ENCODE measurements at places on chromosomes 3 and 15.

DNA sequence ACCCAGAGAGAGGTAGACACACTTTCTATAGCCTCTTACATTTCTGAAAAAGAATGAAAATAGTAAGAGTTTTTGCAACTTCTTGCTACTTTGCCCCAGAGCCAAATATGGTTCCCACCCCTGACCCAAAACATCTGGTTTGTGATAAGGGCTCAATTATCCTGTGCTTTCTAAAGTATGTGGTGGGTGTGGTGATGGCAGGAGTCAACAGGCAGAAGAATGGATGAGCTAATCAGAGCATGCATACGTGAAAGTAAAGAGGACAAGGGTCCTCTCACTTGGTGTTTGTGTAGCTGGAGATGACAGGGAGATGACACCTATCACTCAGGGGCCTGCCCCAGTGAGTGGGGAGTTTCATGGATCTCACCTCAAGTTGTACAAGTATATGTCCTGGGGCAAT is 19.1 kb downstream of the KBTBD8 start:
- DNase-seq: peak; percentile 78

GRCh38 chr3:17846466-17846865 is 104.0 kb upstream of the TBC1D5 start:
- DNase-seq: no peak

GRCh38 chr3:98918586-98918985 is 17.1 kb upstream of the DCBLD2 start:
- DNase-seq: no peak

GRCh38 chr3:116288485-116288884 is 156.8 kb downstream of the LSAMP start:
- no peak for DNase-seq

DNA sequence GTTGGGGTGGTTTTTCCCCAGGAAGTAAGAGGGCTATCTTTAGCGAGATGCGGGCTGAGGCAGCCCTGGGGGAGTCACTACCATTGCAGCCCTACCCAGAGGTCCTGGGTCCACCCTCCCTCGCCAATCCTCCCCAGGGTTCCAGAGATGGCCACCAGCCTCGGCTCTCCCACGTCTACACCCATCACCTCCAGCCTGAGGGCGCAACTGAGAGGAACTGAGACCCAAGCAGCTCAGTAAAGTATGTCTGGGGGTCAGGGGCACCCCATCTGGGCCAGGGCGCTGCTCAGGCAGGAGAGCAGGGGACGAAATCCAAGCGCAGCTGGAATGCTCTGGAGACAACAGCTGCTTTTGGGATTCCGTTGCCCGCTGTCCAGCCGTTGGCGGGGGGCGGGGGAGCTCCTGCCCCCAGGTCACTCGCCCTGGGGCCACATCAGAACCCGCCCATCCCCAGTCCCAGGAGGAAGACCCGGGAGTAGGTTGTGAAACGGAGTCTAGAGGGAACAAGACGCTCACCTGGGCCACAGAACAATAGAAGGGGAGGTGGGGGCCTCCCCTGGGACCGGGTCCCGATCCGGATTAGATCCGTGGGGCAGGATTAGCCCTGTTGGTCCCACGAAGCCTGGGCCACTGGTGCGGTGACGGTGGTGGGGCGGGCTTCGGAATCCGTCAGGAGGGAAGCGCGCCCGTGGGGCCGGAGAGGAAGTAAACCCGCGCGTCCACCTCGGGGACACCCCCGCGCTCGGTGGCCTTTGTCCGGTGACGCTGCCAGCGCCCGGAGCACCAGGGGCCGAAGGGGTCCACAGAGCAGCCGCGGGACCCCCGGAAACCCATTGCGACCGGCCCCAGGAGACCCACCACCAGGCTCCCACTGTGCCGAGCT is 1.4 kb upstream of the NDUFAF3 start:
- no peak for DNase-seq

GRCh38 chr3:170703121-170703588 is 117.3 kb upstream of the SLC7A14 start:
- DNase-seq: no peak

DNA sequence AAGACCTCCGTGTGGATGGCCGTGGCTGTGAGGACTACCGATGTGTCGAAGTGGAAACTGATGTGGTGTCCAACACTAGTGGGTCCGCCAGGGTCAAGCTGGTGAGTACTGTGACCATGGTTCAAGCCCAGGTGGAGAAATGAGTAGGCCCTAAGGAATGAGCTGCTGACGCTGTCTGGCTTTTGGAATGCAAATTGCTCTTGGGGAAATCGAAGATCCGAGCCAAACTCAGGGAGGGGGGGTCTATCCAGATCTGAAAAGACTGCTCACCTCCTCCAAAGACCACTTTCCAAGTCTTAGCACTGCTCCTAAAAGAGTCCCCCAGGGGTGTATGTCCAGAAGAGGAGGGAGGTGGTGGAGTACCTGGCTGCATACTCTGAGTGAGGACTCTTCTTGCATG is 13.1 kb downstream of the EXOSC7 start:
- no peak for DNase-seq

DNA sequence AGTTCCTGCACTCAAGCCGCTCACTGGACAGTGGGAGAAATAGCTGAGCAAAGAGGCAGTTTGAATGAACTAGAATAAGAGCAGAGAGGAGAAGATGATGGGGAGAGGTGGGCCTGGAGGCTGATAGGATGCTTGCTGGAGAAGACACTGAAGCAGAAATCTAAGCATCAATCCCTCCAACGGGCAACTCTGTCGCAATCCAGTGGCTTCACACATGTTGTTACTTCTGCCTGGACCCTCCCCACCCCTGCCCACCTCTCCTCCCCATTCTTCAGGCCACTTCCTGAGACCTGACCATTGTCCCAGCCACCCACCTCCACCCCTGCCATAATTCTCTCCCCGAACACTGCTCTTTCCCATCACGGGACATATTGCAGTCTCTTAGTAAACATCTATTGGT is 76.0 kb downstream of the SRGAP3 start:
- no peak for DNase-seq

GRCh38 chr3:71464613-71465012 is 118.9 kb downstream of the FOXP1 start:
- no peak for DNase-seq

GRCh38 chr3:170797685-170798084 is 72.3 kb downstream of the RPL22L1 start:
- no peak for DNase-seq

- DNase-seq: no peak
Measured at GRCh38 chr3:194272861-194273742, 78.0 kb downstream of the CPN2 start.

GRCh38 chr3:45462522-45463265 is 74.3 kb downstream of the LARS2 start:
- DNase-seq: no peak

GRCh38 chr3:33388374-33389100 is 51.7 kb downstream of the UBP1 start:
- no peak for DNase-seq

DNA sequence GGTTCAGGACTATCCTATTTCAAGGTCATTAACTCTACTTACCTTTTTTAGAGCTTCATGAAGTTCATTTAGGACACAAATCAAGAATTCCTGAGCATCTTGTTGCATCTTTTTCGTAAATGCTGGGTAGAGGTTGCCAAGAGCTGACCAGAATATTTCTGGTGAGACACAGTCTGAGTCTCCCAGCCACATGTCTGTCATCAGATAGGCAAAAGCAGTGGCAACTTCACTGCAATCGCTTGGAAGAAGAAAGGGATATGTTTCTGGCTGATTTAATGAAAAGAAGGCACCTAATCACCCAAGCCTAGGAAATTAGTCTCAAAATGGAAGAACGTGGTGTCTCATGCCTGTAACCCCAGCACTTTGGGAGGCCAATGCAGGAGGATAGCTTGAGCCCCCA is 2.9 kb downstream of the USP50 start:
- DNase-seq: no peak

DNA sequence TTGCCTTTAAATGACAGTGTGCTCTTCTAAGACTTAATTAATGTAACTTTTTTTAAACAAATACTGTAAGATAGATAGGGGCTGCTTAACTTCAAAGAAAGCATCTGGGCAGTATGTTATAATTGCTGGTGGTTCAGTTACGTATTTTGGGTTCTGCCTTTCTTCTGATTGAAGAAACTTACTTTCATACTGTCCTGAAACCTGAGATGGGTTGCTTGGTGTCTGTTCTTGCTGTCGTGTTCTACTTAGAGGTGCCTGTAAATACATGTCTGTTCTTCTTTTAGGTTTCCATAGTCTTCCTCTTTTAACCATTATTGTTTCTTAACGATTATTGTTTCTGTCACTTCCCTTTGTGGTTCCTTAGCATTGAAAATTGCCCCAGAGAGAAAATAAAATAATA is 297.7 kb upstream of the CHRM5 start:
- no peak for DNase-seq

DNA sequence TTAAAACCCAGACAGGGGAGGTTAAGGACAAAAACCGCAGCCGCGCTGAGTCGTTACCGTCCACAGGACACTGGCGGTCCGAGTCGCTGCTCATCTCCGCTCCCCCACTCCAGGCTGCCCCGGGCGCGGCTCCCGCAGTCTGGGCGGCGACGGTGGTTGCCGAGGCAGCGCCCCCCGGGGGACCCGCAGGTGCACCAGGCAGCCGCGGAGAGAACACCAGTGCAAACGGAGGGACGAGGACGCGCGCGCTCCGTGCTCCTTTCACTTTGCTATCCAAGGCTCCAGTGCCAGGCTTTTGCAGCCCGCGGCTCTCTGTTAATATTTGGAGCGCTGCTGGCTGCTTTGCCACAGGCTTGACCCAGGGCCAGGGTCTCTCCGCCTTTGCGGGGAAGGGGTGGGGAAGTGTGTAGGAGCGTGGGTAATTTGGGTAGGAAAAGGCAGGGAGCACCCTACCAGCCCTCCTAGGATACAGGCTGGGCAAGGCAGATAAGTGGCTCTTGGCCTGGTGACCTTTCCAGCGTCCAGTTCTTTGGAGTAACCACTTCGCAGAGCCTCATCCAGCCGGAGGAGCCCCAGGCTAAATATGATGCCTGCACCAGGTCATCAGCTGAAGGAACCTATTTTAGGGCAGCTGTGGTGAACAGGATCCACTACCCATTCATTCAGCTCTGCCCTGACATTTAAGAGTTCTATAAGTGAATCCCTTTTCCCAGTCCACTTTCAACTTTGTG is at the start of gene GADL1:
Gene GADL1, minus strand, starts transcription at position 141 of the 731 bp plus-strand sequence. Its CDS starts 47 bp downstream, at position 94.
- no peak for DNase-seq

- no peak for DNase-seq
Measured at GRCh38 chr3:10570196-10570946, 65.0 kb upstream of the ATP2B2 start.

GRCh38 chr3:87164245-87164644 is 62.9 kb upstream of the CHMP2B start:
- no peak for DNase-seq

DNA sequence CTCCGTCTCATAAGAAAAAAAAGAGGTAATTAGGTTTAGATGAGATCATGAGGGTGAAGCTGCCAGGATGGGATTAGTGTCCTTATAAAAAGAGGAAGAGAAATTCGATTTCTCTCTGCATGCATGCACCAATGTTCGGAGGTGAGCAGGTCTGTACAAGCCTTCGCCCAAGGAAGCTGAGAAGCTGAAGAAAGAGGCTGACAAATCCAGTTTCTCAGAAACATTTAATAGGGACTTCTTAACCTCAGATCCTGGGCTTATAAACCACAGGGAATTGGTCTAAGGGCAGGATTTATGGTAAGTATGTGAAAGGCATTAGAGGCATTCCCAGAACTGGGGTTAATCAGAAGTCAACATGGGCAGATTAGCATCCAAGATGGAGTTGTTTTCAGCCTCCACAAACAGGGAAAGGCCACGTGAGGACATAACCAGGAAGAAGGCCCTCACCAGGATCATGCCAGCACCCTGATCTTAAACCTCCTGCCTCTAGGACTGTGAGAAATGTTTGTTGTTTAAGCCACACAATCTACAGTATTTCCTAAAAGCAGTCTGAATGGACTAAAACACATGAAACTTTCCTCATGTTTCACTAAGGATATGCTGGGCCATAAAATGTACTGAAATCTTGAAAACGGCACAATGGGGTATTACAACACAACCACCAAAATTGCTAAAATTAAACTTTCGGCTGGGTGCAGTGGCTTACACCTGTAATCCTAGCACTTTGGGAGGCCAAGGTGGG is 11.3 kb downstream of the SHISA5 start:
- DNase-seq: no peak

GRCh38 chr15:91652610-91653207 is 200.8 kb upstream of the SLCO3A1 start:
- no peak for DNase-seq

GRCh38 chr3:99765042-99765942 is 52.4 kb upstream of the CMSS1 start:
- DNase-seq: no peak

DNA sequence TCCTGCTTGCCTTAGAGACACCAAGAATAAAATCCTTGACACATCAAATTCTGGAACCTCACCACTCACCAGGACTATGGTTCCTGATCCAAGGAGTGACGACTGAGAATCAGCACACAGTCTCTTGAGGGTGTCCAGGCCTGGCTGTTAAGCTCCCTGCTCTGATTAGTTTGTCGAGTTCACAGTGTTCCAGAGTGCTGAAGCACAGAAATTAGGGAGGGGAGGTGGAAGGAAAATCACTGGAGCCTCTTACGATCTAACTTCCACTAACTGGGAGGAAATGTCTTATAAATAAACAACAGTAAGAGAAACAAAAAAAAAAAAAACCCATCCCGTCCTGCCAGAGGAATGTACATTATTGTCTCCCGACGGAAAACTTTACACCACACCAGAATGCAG is 330.2 kb downstream of the TIGIT start:
- DNase-seq: no peak

DNA sequence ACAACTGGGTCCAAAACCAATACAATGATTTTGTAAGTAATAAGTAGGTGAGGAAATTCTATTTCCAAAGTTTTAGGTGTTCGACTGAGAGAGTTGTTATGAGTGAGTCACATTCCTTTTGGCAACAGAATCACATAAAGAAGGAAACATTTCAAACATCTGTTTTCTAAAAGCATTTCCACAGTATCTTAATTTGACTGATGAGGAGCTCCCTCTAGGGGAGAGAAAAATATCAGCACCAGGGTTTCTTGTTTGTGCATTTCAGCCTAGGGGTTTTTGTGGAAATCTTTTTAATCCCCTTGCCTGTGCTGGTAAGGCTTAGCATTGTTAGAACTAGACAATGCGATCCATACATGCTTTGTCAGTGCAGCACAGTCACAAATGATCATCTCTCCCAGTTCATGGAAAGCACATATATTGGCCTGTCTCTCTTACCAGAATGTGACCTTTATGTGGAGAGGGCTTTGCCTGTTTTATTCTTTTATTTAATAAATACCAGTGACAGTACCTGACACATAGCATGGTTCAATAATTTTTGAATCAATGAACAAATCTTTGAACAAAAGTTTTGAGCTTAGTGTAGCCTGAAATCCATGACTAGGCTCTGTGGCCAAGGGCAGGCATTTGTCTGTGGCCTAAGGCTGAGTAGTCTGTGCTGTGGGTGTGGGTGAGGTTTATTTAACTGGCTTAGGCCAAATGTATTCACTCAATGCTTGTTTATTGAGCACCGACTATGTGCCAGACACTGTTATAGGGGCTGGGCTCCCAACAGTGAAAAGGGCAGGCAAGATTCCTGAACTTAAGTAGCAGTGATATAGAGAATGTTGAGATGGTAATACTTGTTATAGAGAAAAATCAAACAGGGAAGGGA is 21.1 kb upstream of the IQCF6 start:
- DNase-seq: peak; percentile 40

- DNase-seq: no peak
Measured at GRCh38 chr3:77014226-77014625, 25.7 kb upstream of the ROBO2 start.

GRCh38 chr3:177751770-177752169 is 554.5 kb upstream of the TBL1XR1 start:
- no peak for DNase-seq

All from hematopoietic multipotent progenitor cell treated with erythropoietin and hydrocortisone succinate and interleukin-3 and kit ligand, for 15 days (in vitro differentiated cells).